ENCODE measurements at places on chromosomes 4 and X.

GRCh38 chrX:153642051-153642654, 4.8 kb upstream of the DUSP9 start:
- no peak overlapping the region for H3K4me3 ChIP-seq
- H3K27ac ChIP-seq = no peak overlapping the region
- DNase-seq = no peak
- H3K4me1 ChIP-seq = peaks cover 5% of the 10 kb centered on the region
- H3K27me3 ChIP-seq = peaks cover 46% of the 10 kb centered on the region
- H3K36me3 ChIP-seq = peaks cover 1% of the 10 kb centered on the region

GRCh38 chr4:176794151-176794550, 1.4 kb upstream of the VEGFC start:
- H3K27me3 ChIP-seq = peaks cover 23% of the 10 kb centered on the region
- H3K36me3 ChIP-seq = no peaks in the 10 kb centered on the region
- no peak for DNase-seq

GRCh38 chr4:74990276-74990875, 57.5 kb downstream of the PARM1 start:
- H3K4me1 ChIP-seq = no peaks in the 10 kb centered on the region
- no peaks in the 10 kb centered on the region for H3K27me3 ChIP-seq

GRCh38 chr4:128810331-128810870, 901 bp downstream of the JADE1 start:
- peaks cover 28% of the 10 kb centered on the region for H3K36me3 ChIP-seq
- peak overlapping the region; percentile 98 for H3K27ac ChIP-seq
- peak overlapping the region; percentile 96 for H3K4me3 ChIP-seq
- H3K27me3 ChIP-seq = no peaks in the 10 kb centered on the region
- H3K4me1 ChIP-seq = peaks cover 21% of the 10 kb centered on the region
- DNase-seq = peak; percentile 23

DNA sequence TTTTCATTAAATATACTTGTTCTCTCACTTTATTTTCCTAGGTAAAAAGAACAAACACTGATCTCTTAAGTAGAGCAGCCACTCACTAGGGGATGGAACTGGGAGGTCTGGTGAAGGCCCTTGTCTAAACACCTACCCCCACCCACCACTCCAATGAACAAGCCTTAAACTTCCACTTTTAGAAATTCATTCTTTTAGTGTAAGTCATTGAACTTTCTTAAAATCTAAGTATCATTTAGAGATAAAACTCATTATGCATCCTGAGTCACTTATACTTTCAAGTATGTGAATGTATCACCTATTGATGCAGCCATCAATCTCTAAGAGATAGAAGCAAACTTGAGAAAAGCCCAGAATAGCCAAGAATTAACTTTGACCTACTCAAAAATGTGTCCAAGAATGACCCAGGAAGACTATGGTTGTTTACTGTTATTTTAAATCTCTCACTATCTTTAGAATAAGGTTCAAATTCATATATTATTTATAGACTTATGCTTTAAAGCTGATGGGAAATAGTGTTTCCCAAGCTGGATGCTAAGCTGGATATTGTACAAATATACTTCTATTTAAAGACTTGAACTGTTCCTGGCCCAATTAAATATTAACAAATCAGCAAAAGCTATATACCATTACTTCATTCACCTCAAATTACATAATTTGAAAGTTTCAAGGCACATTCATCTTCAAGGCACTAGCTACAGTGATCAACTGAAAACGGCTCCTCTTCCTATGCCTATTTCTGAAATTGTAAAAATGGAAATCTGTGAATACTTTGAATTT, 49.5 kb downstream of the CAMK2D start:
- no peak overlapping the region for H3K27ac ChIP-seq
- no peaks in the 10 kb centered on the region for H3K36me3 ChIP-seq
- H3K4me3 ChIP-seq = no peak overlapping the region
- no peaks in the 10 kb centered on the region for H3K27me3 ChIP-seq

DNA sequence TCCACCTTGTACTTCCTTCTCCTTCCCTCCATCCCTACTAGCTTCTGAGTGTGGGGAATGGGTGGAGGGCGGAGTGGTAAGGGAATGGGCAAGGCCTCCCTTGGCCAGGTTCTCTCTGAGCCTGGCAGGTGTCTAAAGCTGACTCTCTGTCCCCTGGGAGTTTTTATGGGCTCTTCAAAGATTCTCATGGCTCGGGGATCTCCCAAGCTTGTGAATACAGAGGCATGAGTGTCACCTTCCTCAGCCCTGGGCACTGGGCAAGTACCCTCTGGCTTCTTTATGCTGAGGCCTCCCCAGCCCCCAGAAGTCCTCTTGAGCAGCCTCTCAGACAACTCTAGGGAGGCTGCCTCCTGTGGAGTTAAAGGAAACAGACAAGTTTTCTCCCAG, 32.5 kb upstream of the DDX3X start:
- DNase-seq = no peak
- no peaks in the 10 kb centered on the region for H3K4me1 ChIP-seq
- no peaks in the 10 kb centered on the region for H3K36me3 ChIP-seq

- no peaks in the 10 kb centered on the region for H3K36me3 ChIP-seq
- no peak overlapping the region for H3K27ac ChIP-seq
- no peak overlapping the region for H3K4me3 ChIP-seq
Observed at GRCh38 chr4:158155656-158156356, 17.0 kb downstream of the GASK1B start.

- H3K27ac ChIP-seq = no peak overlapping the region
- peaks cover 8% of the 10 kb centered on the region for H3K4me1 ChIP-seq
- H3K27me3 ChIP-seq = peaks cover 66% of the 10 kb centered on the region
- H3K36me3 ChIP-seq = no peaks in the 10 kb centered on the region
Observed at GRCh38 chr4:6258741-6259140, 10.9 kb upstream of the WFS1 start.

DNA sequence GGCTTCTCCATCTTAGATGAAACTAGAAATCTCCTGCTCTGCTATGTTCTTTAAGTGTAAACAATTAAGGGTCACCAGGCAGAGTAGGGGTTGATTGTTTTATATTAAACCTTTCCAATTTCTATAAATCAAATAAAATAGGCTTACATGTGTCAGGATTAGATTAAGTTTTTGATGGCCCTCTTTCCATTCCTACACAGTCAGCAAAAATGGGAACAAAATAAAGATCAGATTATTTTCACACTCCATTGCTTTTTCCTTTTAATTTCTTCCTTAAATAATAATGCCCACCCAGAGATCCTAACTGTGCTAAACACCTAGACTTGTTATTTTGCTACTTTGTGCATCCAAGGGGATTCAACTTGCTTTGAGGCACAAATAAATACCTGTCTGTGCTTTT, 381.4 kb upstream of the MAGEB16 start:
- no peaks in the 10 kb centered on the region for H3K27me3 ChIP-seq
- H3K4me3 ChIP-seq = no peak overlapping the region
- H3K27ac ChIP-seq = no peak overlapping the region
- no peaks in the 10 kb centered on the region for H3K36me3 ChIP-seq

DNA sequence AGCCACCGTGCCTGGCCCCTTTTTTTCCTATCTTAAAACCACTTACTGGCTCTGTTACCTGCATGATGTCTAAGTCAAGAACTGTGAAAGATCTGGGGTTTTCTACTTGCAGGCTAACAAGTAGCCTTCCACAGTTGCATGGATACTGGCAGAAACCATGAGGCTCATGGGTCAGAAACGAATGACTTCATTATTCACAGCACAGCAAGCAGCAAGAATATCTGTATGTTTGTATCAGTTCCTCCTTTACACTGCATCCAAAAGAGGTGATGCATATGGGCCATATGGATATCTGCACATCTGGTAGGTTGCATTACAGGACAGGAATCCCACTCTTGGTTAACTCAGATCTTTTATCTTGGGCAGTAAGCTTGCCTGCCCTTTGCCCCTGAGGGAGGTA, 154.9 kb upstream of the NUDT6 start:
- peaks cover 5% of the 10 kb centered on the region for H3K36me3 ChIP-seq
- no peaks in the 10 kb centered on the region for H3K4me1 ChIP-seq
- DNase-seq = no peak
- H3K27ac ChIP-seq = no peak overlapping the region
- H3K4me3 ChIP-seq = no peak overlapping the region

DNA sequence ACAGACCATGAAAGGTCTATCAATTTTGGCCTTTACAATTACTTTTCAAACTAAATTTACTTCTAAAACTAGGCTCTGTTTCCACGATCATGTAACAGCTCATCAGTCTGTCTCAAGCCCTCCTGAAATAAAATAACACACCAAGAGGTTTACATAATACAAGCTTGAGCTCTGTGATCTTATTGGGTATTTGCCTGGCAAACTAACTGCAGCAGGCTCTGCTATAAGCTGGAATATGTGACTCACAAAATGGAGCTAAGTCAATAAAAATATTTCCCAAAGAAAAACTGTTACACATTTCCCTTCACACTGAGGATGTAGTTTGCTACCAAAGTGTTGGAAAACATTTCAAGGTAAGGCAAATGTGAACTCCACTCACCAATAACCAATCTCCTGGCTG, 94.7 kb upstream of the GPM6B start:
- no peaks in the 10 kb centered on the region for H3K4me1 ChIP-seq
- no peak overlapping the region for H3K4me3 ChIP-seq
- H3K36me3 ChIP-seq = no peaks in the 10 kb centered on the region
- no peak overlapping the region for H3K27ac ChIP-seq

- no peak overlapping the region for H3K4me3 ChIP-seq
- no peak for DNase-seq
- H3K27me3 ChIP-seq = no peaks in the 10 kb centered on the region
- no peaks in the 10 kb centered on the region for H3K36me3 ChIP-seq
- no peaks in the 10 kb centered on the region for H3K4me1 ChIP-seq
Observed at GRCh38 chrX:26574234-26574633, 358.3 kb downstream of the MAGEB5 start.

DNA sequence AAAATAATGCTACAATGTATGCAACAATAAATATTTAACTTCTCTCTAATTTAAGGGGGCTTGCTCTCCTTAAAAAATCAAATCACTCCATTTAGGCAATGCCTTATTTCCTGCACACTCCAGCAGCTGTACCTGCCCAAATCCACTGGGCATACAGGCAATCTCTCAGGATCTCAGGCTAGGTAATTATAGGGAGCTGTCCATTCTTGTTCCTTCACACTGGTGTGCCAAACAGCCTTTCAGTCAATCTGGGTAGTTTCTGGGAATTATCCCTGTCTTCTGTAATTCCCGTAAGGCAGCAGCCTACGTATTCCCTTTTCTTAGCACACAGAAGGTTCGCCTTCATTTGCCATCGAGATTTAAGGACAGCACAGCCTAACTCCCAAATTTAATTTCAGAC, 922.6 kb upstream of the SLIT2 start:
- no peak overlapping the region for H3K4me3 ChIP-seq
- H3K4me1 ChIP-seq = no peaks in the 10 kb centered on the region
- H3K27me3 ChIP-seq = no peaks in the 10 kb centered on the region

GRCh38 chr4:145276050-145276449, 95.7 kb upstream of the OTUD4 start:
- H3K4me3 ChIP-seq = no peak overlapping the region
- no peaks in the 10 kb centered on the region for H3K4me1 ChIP-seq
- DNase-seq = no peak
- H3K27ac ChIP-seq = no peak overlapping the region

Data from central memory CD8-positive, alpha-beta T cell (primary cell).